ENCODE measurements at places on chromosomes 1 and 21.
A peak's percentile ranks its signal among the peaks of the same experiment; 100 is the strongest.

DNA sequence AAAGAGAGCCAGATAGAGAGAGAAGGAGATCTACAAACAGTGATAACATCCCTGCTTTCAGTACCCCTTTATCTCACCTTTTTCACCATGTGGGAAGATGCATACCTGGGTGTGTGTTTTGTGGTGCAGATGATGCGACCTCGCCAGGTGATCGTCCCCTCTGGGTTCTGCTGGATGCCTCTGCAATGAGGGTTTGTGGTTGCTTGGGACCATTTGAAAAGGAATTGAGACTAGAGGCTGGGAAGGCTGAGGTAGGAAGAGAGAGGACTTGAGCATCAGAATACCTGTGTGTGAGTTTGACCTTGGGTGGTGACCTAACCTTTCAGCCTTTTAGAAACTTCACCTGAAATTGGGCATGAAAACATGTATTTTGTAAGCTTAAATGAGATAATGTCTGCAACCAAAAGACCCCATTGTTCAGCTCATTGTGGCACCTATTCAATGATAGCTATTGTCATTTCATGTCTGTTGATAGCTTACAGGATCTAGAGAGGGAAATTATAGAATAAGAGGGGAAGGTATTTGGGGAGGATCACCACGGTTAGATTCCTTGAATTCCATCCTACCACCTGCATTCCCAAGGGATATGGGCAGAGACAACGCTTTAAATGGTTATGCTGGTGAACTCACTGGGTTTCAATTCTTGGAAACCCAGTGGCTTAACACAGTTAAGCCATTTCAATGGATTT, 125.7 kb downstream of the IGSF21 start:
- DNase-seq = no peak

- no peak for DNase-seq
Measured at GRCh38 chr1:198556971-198557370, 16.5 kb upstream of the ATP6V1G3 start.

DNA sequence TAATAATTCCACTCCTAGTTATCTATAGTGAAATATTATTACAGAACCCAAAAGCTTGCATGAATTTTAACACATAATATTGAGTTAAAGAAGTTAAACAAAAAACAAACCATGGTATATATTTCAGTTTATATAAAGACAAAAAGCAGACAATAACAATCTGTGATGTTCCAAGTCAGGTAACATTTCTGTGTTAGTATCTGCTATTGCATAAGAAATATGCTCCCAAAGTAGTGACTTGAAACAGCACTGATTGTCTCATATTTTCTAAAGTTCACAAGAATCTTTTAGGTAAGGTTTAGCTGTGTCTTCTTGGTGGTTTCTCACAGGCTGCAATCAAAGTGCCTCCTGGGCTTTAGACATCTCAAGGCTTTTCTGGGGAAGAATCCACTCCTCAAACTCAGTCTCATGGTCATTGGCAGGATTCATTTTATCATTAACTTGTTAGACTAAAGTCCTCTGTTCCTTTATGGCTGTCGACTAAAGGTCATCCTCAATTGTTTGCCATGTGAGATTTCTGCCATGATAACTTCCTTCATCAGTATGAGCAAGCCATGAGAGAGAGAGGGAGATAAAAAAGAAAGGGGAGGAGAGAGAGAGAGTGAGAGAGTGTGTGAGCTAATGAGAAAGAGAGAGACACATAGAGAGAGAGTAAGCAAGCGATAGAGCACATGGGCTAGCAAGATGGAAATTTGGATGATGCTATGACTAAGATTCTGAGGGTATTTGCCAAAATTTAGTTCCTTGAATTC, 19.9 kb downstream of the GBP1 start:
- no peak for DNase-seq

DNA sequence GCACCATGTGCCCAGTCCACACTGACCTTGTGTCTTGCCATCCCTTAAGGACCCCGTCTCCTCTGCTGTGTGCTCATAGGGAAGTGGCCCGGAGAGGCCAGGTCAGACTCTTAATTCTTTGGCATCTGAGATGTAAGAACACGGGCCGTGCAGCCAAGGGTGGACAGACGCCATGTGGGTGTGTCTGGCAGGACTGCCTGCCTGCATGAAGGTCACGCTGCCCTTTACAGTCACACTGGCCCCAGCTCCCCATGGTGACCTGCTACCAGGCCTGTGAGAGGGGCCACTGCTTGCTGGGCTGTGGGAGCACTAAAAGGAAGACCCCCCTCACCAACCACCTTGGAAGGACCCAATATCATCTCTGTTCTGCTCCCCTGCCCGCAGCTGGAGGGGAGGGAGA, 17.7 kb downstream of the DHRS3 start:
- no peak for DNase-seq

- DNase-seq = no peak
Measured at GRCh38 chr1:65817891-65818290, 25.2 kb downstream of the PDE4B start.

DNA sequence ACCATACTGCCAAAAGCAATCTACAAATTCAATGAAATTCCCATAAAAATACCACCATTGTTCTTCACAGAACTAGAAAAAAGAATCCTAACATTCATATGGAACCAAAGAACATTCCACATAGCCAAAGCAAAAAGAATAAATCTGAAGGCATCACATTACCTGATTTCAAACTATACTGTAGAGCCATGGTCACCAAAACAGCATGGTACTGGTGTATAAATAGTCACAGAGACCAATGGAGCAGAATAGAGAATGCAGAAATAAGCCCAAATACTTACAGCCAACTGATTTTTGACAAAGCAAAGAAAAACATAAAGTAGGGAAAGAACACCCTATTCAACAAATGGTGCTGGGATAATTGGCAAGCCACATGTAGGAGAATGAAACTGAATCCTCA, 6.2 kb upstream of the DEPDC1 start:
- no peak for DNase-seq

GRCh38 chr1:48943826-48944225, 167.1 kb upstream of the BEND5 start:
- DNase-seq = no peak

DNA sequence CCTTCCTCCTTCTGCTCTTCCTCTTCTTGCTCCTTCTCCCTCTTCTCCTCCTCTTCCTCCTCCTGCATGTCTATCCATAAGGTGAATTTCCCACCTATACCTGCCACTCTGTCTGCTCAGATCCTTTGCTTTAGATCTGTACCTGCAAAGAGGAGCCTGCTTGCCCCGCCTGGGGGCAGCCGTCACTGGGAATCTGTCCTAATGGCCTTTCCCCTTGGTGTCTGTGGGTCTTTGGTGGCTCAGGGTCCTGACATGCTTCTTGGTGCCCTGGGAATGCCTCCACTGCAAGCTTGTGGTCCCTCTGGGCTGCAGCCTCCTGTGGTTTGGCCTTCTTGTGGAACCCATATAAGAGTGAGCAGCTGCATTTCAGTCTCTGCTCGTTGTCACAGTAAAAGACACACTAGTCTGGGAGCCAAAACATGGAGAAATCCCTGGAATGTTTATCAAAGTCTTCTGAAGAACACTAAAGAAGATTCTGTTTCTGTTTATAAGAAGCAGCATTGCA, 79.5 kb upstream of the CSF3R start:
- DNase-seq = no peak

GRCh38 chr1:233252441-233252840, 43.1 kb downstream of the PCNX2 start:
- DNase-seq = no peak

DNA sequence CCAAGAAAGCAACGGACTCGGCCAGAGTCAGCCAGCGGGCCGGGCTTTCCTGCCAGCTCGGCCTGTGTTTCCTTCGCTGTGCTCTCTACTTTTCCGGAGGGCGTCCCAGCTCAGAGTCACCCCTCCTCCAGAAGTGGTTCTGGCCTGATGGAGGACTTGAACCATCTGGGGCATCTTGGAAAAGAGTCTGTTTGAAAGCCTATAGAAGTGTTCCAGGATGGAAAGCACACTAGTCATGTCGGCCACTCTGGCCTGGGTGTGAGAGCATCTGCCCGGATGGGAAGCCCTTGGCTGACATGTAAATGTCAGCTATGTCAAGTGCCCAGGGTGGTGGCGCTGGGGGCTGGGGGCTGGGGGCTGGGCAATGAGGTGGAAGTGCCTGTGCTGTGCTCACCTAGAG, 113.4 kb downstream of the DHRS3 start:
- DNase-seq = no peak

DNA sequence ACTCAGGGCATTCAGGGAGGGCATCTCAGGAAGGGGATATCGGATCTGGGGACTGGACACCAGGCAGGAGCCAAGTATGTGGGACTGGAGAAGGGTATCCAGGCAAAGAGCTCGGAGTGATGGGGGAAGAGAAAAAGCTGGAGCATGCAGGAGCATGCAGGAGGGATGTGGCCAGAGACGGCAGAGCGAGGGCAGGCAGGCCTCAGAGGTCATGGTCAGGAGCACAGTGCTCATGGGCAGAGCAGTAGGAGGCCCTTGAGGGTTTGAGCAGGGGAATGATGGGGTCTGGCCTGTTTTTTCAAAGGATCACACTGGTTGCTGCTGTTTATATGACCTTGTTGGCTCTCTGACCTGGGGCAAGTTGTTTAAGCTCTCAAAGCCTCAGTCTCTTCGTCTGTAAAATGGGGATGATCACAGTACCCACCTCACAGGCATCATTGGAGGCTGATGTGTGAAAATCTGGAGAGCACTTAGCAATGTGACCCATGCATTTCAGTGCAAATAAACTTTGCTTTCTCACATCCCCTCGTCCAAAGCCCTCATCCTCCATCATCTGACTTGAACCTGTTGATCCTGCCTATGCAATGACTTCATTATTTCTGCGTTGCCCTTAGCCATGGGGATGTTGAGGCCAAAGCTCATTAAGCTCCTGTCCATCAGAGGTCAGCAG, 273.1 kb downstream of the MATN1 start:
- peak; percentile 2 for DNase-seq

DNA sequence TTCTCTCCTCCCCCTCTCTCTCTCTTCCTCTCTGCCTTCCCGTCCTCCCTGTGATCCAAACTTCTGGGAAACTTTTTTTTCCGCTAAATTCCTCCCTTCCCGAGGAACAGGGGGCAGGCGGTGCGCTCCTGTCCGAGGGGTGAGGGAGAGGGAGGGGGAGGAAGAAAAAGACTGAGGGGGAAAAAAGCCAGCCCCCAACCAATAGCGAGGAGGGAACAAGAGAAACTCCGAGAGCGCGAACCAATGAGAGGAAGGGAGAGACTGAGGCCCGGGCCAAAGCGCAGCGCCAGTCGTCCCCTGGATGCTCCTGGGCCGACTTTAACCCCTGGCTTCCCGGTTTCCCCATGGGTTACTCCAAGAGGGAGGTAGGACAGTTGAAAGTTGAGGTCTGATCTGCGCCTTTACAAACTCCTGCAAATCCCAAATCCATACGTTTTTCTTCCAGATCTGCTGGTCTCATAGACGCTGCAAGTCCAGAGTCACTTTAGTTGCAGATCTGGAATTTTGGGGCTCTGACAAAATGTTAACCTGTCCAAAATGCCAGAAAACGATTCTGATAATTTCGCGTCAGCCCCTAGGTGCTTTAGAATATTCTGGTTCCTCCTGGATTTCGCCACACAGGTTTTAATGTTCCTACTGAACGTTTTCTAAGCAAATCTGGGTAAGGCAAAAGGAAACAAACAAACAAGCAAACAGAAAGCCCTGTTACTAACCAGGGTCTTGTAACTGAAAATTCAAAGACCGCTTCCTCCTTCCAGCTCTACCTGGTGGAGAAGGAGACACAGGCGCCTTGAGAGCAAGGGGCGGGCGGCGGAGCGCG, at the start of gene TBX15:
TSS of gene TBX15 (minus strand) at position 158 of the 820 bp plus-strand sequence. CDS start 548 bp downstream, outside the sequence.
- DNase-seq = no peak

GRCh38 chr1:38555594-38555993, 304.0 kb downstream of the RRAGC start:
- DNase-seq = no peak

- DNase-seq = no peak
Measured at GRCh38 chr1:225813214-225813964, 3.5 kb downstream of the EPHX1 start.

DNA sequence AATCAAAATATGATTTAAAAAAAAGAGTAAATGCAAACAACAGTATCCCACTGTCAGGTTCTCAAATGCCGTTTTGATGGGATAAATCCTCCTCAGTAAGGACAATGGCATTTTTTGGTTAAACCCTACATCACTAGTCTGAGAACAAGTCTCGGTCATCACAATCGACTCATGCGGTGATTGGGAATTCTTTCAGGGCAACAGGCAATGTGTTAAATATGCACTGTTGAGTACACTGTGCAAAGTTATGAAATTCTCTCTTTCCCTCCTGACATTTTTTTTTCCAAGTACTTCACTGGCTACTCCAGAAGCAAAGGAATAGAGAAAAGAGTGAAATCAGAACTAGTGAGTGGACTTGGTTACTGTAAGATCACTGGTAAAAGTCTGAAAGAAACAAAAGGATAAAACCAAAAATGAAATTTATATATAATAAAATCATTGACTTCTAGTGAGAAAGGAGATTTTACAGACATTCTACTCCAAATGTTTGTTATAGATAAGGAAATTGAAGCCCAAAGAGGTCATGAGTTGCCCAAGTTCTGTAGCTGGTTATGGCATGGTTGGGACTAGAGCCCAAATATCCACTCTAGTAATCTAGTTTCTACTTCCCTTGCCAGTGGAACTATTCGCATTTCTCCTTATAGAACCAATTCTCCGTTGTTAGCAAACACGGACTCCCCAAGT, 111.3 kb downstream of the TGFBR3 start:
- no peak for DNase-seq

- no peak for DNase-seq
Measured at GRCh38 chr1:77076759-77077158, 142.5 kb downstream of the PIGK start.

- no peak for DNase-seq
Measured at GRCh38 chr1:168507231-168507630, 36.6 kb downstream of the XCL2 start.

- DNase-seq = no peak
Measured at GRCh38 chr1:244150071-244150470, 99.0 kb downstream of the ZBTB18 start.

DNA sequence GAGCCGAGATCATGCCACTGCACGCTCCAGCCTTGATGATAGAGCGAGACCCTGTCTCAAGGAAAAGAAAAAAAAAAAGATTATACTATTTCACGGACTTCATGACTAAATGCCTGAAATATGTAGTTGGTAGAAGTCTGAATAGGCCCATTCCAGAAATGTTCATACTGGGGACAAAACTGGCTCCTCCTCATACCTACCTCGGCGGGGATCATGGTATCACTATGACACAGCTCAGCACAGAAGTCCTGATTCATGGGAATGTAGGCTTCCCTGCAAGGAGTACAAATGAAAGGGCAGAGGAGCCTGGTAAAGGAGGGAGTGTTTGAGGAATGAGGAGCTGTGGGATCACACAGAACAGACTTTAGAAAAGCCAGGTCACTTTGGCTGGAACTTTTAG, 5.0 kb downstream of the SPATA46 start:
- no peak for DNase-seq

GRCh38 chr1:160862203-160863060, at the start of gene CD244:
TSS of gene CD244 (minus strand) at chr1:160862887. CDS start at chr1:160862677, 210 bp downstream.
- DNase-seq = no peak

DNA sequence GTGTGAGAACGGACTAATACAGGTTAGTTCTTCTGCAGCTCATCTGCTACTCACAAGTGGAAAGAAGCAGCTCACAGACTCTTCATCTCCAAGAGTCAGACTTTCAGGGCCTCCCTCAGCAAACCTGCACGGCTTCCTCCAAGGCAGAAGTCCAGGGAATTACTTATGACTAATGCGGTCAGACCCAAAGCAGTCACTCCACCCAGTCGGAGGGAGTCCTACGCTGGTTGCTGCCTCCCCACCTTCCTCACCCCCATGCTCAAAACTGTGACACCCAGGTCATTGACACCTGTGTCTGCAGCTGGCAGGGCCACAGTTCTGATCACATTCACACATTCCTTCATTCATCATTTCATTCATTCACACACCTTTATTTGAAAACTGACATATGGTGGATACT, 38.4 kb upstream of the PRDM2 start:
- DNase-seq = no peak

Measured in SK-N-SH (cell line).